T-helper 1 cell (primary cell): ENCODE measurements at places on chromosomes 1 and 21.
A peak's percentile ranks its signal among the peaks of the same experiment; 100 is the strongest.

- DNase-seq = no peak
Observed at GRCh38 chr1:12518931-12519692, 98.9 kb downstream of the DHRS3 start.

GRCh38 chr1:160085686-160086455 is 4.5 kb downstream of the KCNJ9 start:
- peak; percentile 62 for DNase-seq

DNA sequence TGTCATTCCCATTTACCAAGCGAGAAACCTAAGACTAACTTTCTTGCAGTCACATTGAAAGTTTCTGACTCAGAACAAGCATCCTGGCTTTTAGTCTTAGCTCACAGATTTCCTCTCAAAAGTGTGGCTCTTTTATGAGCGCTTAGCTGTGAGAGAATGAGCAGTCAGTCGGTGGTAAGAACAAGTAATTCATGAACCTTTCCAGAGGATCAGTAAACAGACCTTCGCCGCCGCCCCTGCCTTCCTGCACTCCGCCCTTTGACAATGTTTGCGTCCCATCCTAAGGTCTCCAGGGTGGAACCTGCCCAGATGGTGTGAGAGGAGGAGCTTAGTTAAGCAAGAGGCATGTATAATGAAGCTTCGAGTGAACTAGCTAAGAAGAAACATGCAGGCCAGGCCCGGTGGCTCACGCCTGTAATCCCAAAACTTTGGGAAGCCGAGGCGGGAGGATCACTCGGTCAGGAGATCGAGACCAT is 142.4 kb downstream of the GLUL start:
- no peak for DNase-seq

- DNase-seq = no peak
Observed at GRCh38 chr21:39141502-39141901, 41.7 kb downstream of the PSMG1 start.

GRCh38 chr1:77560741-77561140 is 121.7 kb downstream of the ZZZ3 start:
- no peak for DNase-seq

GRCh38 chr1:38115682-38116202 is 69.1 kb upstream of the POU3F1 start:
- DNase-seq = no peak

DNA sequence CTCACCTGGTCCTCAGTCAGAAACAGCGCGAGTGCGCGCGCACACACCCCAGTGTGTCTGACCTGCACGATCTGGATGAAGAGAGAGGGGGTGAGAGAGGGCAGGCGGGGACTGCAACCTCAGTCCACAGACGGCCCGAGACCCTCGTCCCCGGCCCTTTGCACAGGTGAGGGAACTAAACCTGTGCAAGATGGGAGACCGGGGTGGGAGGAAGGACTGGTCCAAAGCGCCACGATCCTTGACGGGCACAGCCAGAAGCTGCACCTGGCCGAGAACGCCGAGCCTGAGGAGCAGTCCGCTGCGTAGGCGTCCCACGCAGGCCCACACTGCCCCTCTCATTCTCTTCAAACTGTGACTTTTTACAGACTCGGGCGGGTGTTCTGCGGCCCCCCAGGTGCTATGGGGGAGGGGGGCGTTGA is 519 bp upstream of the IQCC start:
- no peak for DNase-seq

DNA sequence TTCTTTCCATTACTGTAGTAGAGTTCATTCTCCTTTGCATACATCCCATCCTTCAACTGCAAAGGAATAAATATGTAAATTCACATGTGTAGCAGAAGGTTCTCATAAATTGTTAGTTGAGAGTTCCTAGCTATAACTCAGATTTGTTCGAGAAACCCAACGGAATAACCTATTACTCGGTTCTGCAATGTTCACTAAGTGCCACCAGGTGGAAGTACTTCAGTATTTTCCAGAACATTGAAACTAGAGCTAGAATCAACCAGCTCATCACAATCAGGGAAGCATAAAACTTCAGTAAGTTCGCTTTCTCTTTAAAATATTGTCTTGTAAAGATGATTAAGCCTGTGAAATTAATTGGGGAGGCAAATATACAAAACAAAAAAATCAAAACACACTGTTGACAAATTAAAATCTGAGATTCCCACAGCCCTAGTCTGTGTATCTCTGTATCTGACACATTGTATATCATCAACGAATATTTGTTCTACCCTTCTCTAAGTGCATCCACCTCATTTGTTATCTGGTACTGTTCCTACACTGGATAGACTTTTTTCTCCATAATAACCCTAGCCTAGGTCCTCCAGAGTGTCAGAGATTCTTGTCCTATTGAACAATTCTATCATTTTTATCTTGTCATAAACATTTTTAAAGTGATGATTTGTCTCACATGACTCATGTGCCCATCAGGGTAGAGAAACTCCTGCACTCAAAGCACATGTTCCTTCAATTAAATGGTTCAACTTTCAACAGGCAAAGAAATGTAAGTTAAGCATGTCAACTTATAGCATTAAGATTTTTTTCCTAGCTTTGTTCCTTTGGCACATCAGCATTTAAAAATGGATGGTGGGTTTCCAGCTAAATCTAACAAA is 31.9 kb downstream of the MROH9 start:
- DNase-seq = no peak

GRCh38 chr1:98048244-98048643 is 127.4 kb upstream of the DPYD start:
- DNase-seq = peak; percentile 39

GRCh38 chr1:229280921-229281320 is 10.0 kb downstream of the RAB4A start:
- DNase-seq = peak; percentile 65

DNA sequence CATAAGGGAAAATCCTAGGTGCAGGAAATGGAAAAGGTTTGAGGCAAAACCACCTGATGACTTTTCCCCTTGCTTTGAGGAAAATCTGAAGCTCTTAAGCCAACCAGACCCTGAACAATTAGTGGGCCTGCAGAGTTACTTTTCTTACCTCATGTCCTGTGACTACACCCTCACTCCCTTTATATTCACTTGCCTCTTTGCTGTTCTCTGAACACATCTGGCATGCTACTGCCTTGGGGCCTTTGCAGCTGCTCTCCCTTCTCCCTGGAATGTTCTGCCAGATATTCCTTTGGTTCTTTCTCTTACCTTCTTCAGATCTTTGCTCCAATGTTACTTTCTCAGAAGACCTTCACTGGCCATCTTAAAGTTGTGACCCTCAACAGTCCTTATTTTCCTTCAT is 21.8 kb downstream of the RPTN start:
- DNase-seq = no peak

DNA sequence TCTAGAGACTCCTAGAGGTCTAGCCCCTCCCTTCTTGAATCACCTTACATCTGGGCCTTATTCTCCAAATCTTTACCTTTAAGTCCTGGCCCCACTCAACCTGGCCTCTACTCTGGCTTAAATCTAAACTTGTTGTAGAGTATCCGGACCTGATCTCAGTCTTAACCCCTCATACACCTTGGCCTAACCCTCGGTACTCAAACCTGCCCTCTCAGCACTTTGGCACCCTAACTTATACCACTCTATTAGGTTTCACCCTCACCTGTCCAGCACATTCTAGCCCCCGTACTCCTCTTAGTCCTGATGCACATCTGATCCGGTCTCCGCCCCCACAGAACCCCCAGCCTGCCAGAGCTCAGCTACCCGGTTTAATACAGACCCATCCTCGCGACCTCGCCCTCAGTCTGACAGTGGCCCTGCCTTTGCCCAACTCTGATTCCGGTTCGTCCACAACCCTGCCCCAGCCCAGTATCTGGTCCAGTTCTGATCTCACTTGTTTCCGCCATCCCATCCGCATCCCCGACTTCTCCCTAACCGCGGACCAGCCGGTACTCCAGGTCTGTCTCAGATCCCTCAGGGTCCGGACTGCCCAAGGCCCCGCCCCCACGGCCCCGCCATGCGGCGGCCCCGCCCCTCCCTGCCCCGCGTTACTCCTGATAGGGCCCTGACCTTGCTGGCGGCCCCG is 1.5 kb downstream of the TRIM62 start:
- no peak for DNase-seq

- DNase-seq = no peak
Observed at GRCh38 chr1:85576266-85576641, 4.3 kb upstream of the CCN1 start.

GRCh38 chr1:41816061-41816460 is 102.7 kb downstream of the HIVEP3 start:
- no peak for DNase-seq

GRCh38 chr1:162633081-162633762 is 958 bp downstream of the DDR2 start:
- DNase-seq = no peak

GRCh38 chr1:245156736-245157505 is 2.1 kb downstream of the KIF26B start:
- DNase-seq = no peak

- DNase-seq = no peak
Observed at GRCh38 chr1:153343040-153343681, 5.5 kb downstream of the PGLYRP4 start.

GRCh38 chr1:247212012-247212411 is 40.2 kb upstream of the ZNF124 start:
- DNase-seq = no peak

DNA sequence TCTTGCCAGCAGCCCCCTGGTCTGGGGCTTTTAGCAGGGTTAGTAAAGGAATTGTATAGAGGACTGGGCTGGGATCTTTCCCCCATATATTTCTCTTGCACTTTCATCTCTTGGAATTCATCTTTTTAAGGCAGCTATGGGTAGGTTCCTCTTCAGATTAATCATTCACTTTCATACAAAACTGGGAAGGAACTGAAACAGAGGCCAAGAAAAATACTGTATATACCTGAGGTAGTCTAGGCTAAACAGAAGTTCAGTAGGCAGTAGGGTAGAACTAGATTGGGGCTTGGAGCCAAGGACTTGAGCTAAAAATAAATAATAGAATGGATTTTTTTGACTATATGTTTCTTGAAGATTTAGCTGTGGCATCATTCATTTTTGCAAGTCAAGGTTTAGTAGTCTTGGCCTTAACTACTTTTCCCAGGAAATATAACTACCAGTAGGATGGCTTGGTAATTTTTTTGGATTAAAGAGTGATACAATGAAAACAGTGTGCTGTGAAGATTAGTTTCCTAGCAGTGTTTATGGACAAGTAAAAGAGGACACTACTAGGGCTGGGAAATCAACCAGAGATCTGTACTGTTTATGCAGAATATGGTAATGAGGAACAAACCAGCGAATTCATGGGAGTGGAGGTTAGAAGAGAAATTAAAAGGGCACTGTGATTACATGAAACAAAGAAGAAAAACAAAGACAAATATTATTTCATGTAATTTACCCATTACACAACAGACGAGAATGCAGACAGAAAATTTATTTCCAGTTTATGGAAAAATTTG is 50.9 kb upstream of the PTGS2 start:
- no peak for DNase-seq

DNA sequence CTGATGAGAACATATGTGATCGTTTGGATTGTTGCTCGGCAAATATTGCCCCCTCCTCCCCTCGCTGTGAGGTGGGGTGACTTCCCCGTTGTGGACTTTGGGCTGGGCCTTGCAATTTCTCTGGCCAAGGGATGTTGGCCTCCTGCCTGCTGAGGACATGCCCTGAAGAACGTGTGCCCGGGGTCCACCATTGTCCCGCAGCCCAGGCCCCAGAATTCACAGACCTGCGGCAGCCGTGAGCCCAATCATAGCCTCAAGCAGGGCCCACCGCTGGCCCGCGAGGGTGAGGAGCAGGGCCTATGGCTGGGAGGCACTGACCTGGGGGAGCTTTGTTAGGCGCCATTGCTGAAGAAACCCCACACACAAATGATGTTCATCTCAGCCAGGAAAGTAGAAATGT is 58.3 kb upstream of the ACTRT2 start:
- no peak for DNase-seq

DNA sequence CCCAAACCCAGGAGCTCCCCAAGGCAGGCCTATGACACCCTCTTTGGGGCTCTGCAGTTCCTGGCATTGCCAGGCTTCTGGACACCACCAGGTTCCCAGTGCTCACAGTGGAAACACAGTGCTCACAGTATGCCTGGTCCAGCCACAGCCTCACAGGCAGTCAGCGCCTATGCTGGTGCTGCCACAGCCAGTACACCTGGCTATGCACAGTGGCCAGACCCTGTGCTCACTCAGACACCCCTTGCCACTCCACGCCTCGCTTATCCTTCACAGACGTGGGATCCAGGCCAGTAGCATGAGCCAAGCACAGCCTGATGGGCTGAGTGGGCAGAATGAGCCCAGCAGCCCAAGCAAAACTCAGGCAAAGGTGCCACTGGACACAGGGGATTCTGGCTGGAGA is 579.2 kb upstream of the ADGRL2 start:
- no peak for DNase-seq

- no peak for DNase-seq
Observed at GRCh38 chr1:2411801-2412394, 466 bp downstream of the PEX10 start.

- DNase-seq = no peak
Observed at GRCh38 chr1:54180701-54181360, 19.0 kb downstream of the CYB5RL start.

- DNase-seq = no peak
Observed at GRCh38 chr1:164740000-164740526, 181.1 kb downstream of the PBX1 start.

DNA sequence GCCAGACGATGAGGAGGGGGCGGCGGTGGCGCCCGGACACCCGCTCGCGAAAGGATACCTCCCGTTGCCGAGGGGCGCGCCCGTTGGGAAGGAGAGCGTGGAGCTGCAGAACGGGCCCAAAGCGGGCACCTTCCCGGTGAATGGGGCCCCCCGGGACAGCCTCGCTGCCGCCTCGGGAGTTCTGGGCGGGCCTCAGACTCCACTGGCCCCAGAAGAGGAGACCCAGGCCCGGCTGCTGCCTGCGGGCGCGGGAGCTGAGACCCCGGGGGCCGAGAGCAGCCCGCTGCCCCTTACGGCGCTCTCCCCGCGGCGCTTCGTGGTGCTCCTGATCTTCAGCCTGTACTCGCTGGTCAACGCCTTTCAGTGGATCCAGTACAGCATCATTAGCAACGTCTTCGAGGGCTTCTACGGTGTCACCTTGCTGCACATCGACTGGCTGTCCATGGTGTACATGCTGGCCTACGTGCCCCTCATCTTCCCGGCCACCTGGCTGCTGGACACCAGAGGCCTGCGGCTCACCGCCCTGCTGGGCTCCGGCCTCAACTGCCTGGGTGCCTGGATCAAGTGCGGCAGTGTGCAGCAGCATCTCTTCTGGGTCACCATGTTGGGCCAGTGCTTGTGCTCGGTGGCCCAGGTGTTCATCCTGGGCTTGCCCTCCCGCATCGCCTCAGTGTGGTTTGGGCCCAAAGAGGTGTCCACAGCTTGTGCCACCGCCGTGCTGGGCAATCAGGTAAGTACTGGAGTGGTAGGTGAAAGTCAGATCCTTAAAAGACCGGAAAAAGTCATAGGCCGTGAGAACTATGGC is 588 bp downstream of the FLVCR1 start:
- no peak for DNase-seq

DNA sequence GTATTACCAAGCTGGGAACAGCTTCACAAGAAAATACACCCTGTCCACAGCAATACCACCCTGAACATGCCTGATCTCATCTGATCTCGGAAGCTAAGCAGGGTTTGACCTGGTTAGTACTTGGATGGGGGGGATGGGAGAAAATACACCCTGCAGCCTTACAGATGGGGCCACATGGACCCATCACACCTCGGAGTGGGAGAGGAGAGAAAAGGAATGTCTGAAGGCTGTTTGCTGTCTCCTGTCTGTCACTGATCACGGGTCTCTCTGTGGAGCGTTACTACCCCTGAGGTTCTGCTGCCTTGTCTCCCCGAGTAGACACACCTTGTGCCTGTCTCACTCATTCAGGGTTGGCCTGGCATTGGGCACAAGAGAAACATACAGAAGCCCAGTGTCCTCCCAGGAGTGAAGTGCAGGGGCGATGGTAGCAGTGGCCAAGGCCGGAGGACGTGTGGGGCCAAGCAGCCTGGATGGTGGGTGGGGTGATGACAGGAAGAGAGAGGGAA is 48.0 kb downstream of the TEX35 start:
- no peak for DNase-seq
